ENCODE measurements at places on chromosomes 13 and 19.

DNA sequence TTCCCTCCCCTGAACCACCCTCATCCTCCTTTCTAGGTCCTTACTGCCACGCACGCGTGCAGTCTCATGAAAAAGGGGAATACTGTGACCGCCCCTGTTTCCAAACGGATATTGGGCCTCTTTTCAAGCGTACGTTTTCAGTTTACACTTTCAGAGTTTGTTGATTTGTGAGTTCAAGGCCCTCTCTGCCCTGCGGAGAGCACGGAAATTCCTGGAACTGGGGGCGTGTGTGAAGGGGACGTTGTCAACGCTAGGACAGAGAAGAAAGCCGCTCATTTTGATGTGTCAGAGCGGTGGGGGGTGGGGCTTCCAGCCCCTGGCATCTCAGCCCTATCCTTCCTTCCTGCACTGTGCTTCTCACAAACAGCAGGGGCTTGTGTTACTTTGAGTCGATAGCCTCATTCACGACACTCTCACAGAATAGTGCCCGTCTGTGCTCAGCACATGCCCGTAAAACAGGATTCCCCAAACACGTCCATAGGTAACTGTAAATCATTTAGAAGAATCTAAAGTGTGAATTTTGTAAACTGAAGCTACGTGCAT is 137.6 kb upstream of the PEG3 start:
- no peak for DNase-seq

DNA sequence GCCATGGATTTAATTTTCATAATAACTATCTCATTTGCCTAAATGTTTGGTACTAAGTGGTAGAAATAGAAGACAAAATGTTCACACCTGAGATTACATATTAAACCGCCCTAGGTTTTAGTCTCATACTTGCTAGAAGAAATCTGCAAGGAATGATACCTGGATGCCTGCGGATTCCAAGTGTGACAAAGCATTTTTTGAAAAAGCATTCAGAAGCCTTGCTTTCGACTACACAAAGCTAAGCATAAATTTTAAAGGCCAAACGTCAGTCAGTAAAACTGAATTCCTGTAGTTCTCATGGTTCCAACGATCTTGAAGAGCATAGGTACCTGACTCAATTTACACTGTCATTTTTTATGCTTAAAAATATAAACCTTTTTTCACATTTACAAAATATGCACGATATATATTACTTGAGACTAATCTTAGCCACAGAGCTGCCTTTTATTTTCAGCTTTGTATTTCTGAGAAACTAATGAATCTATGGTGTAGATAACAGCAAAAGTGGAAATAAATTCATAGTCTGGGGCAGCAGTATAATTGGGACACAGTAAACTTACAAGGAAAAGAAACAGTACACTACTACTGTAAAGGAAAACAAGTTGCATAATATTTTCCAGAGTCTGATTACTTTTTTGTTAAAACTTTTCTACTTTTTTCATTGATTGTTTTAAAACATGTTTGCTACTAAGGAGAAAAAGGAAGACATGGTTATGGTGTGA is 1.2 kb upstream of the LRRC63 start:
- no peak for DNase-seq

DNA sequence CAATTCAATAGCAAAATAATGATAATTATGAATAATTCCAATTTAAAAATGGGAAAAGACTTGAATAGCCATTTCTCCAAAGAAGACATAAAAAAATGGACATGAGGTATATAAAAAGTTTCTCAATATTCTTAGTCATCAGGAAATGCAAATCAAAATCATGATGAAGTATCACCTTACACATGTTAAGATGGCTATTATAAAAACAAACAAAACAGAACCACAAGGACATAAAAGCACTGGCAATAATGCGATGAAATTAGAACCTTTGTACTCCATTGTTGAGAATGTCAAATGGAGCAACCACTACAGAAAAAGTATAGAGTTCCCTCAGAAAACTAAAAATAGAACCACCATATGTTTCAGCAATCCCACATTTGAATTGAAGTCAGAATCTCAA is 1186.1 kb downstream of the SLITRK5 start:
- no peak for DNase-seq

GRCh38 chr19:53130506-53130905 is 2.2 kb downstream of the ZNF415 start:
- no peak for DNase-seq

- no peak for DNase-seq
Observed at GRCh38 chr19:37583340-37583739, 11.3 kb downstream of the ZNF571 start.

GRCh38 chr19:36417752-36418286 is 625 bp downstream of the ZFP82 start:
- DNase-seq = no peak

DNA sequence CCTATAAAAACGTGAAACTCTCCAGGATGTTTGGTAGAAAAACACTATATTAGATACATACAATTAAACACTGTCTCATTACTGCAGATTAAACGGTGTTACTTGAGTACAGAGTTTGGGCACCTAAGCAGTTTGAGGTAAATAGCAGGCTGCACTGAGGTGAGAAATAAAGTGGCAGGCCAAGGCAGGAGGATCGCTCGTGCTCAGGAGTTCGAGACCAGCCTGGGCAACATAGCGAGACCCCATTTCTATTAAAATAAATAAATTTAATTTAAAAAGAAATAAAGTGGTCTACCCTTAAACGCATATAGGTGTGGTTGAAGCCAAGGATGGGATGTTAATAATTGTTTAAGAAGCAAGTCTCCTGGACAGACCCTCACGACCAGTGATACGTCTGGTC is 1.2 kb downstream of the PSPC1 start:
- no peak for DNase-seq

Measured in D721Med (cell line).